Naive thymus-derived CD4-positive, alpha-beta T cell (primary cell): ENCODE measurements at places on chromosomes 11 and 22. TPM values are rescaled to one million over a fixed set of nuclear protein-coding genes. Genes with fewer than 3 reads are reported as not detected.

Gene TMEM123
- total RNA-seq, result 437 TPM

DNA sequence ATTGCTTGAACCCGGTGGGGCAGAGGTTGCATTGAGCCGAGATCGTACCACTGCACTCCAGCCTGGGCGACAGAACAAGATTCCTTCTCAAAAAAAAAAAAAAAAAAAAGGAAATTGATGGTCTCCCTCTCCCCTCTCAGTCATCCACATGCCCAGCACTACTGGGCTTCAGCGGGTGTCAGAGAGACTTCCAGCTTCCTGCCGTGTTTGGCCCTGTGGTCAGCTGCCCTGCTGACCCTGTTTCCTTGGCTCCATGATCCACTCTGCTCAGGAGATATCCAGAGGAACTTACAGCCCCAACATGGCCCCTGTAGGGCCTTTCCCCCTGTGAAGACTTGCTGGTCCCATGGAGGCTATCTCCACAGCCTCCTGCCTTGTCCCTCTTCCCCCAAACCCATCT is 6.1 kb upstream of the PNPLA3 start:
- no peaks in the 10 kb centered on the region for H3K27me3 ChIP-seq
- no peak for DNase-seq
- H3K4me3 ChIP-seq, result no peak overlapping the region
- H3K36me3 ChIP-seq, result no peaks in the 10 kb centered on the region
- no peaks in the 10 kb centered on the region for H3K4me1 ChIP-seq

Gene PVALB
- not detected in 2 replicates for total RNA-seq

- H3K4me1 ChIP-seq, result no peaks in the 10 kb centered on the region
- H3K36me3 ChIP-seq, result peaks cover 35% of the 10 kb centered on the region
- no peak overlapping the region for H3K27ac ChIP-seq
- no peak overlapping the region for H3K4me3 ChIP-seq
- no peak for DNase-seq
- H3K27me3 ChIP-seq, result no peaks in the 10 kb centered on the region
Observed at GRCh38 chr11:45872651-45873356, 12.6 kb upstream of the MAPK8IP1 start.

GRCh38 chr11:36233204-36233603 is 56.0 kb downstream of the COMMD9 start:
- H3K36me3 ChIP-seq, result no peaks in the 10 kb centered on the region
- no peaks in the 10 kb centered on the region for H3K27me3 ChIP-seq
- no peaks in the 10 kb centered on the region for H3K4me1 ChIP-seq
- H3K4me3 ChIP-seq, result no peak overlapping the region

- H3K27ac ChIP-seq, result no peak overlapping the region
- no peaks in the 10 kb centered on the region for H3K36me3 ChIP-seq
- no peak overlapping the region for H3K4me3 ChIP-seq
Observed at GRCh38 chr11:95301474-95301873, 70.5 kb upstream of the SESN3 start.

- no peaks in the 10 kb centered on the region for H3K36me3 ChIP-seq
- no peak overlapping the region for H3K4me3 ChIP-seq
- no peaks in the 10 kb centered on the region for H3K4me1 ChIP-seq
Observed at GRCh38 chr22:32031466-32031865, 11.6 kb upstream of the SLC5A1 start.

Gene JRKL
- total RNA-seq, result 16.4 TPM

GRCh38 chr11:3207526-3208189 is 11.0 kb downstream of the MRGPRG start:
- no peaks in the 10 kb centered on the region for H3K36me3 ChIP-seq
- no peaks in the 10 kb centered on the region for H3K27me3 ChIP-seq
- no peak for DNase-seq

Gene NAP1L4
- 344 and 356 TPM in 2 replicates for total RNA-seq

- H3K27ac ChIP-seq, result no peak overlapping the region
- no peaks in the 10 kb centered on the region for H3K4me1 ChIP-seq
- DNase-seq, result no peak
Observed at GRCh38 chr11:340539-341512, 20.2 kb upstream of the IFITM3 start.
